Epithelial cell of proximal tubule (primary cell): ENCODE measurements at places on chromosomes 13 and 19.

DNA sequence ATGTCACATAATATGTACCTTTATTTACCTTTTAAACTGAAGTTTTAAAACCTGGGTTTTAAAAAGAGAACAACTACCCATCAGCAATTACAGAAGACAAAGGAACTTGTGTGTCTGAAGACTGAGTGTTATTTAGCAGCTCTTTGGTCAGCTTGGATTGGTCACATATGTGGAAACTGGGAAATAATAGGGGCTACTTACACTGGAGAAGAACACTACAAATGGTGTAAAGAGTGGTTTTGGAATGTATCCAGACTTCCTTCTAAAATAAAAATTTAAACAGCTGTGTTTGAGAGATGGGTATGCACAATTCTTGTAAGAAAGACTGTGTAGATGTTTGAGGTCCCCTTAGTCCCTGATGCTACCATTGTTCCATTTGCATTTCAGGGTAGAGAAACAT lies 13.3 kb downstream of the TNFRSF19 start:
- no peak for DNase-seq

DNA sequence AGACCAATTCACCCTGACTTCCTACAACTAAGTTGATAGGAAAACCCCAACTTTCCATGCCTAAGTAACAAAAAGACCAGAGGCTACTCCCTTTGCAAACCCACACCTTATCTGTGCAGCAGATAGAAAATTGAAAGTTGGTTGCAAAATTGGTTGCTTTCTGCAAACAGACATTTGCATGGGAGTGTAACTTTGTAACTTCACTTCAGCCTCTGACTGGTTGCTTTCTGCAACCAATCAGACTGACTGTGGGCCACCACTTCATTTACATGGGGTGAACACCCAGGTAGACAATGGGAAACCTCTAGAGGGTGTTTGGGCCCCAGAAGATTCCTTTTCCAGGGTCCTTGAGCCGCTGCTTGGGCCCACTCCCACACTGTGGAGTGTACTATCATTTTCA lies 9.8 kb downstream of the TEX30 start:
- DNase-seq, result no peak

DNA sequence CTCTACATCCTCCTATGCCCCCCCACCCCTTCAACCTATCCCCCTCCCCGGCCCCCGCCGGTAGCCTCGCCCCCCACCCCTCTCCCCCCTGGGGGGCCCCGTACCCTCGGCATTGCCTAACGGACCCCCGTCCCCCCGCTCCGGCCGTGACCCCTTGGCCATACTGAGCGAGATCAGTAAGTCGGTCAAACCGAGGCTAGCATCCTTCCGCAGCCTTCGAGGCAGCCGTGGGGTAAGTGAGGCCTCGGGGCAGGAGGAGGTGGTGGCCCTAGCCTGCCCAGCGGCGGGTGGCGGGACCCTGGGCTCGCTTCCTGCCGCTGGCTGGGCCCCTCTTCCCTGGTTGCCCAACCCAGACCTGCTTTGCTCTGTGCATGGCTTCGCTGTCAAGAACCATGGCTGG lies 6.5 kb downstream of the TRIP10 start:
- DNase-seq, result no peak

DNA sequence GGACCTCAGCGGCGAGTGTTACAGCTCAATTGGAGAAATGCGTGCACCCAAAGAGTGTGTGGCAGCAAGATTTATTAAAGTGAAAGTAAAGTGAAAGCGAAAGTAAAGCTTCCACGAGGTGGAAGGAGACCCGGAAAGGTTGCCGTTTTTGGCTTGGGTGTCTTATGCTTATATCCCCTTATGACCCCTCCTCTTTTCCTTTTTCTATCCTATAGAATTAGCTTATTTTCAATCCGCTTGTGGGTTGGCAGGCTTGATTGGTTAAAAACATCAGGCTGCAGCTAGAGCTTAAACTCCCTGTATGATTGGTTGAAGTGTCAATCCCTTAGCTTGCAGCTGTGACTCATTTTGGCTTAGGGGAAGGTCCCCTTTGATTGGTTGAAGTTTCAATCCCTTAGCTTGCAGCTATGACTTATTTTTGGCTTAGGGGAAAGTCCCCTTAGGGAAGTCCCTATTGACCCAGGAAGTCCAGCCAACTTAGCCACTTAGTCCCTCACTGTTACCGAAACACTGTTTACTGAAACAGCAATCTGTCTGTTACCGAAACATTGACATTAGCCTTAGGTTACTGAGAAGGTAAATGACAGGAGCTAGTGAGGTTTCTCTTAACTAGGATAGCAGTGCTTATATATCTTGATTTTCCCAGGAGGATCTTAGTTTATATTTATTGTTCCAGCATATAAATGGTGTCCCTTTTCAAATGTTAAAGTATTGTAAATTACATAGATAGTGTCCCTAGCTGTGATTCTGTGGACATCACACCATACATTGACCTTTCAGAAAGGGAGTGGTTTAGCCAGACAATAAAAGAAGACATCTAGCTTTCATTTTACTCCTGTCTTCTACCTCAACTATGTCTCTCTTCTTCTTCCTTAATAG lies 575.8 kb downstream of the DACH1 start:
- peak; percentile 70 for DNase-seq

GRCh38 chr13:75790198-75790970 lies 154.3 kb downstream of the LMO7 start:
- no peak for DNase-seq

DNA sequence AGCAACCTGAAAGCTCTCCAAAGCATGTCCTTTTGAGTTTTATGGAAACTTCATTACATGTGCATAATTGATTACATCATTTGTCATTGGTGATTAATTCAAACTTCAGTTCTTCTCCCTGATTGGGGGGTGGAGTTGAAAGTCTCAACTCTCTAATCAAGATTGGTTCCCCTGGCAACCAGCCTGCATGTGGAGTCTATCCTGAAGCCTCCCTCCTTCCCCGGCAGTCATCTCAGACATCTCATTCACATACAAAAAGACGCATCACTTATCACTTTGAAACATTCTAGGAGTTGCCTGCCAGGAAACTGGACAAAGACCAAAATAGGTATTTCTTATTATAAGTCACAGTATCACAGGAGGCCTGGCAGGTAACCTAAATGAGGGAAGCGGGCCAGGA lies 50.5 kb downstream of the TEX26 start:
- DNase-seq, result no peak

DNA sequence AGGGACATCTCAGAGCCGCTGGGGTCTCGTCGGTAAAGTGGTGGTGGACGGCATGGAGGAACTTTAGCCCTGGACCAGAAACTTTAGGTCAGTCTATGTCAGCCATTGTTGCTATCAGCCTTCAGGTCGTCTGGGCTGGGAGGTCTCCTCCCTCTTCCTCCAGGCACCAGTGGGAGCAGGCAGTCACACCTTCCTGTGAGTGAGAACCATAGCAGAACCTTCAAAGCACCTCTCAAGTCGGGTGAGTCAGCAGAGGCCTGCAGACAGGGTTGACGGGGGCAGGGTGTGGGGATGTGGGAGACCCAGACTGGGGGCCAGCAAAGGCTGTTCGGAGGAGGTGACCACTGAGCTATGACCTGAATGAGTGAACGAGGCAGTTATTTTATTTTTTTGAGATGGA lies 15.4 kb upstream of the SBNO2 start:
- DNase-seq, result no peak

DNA sequence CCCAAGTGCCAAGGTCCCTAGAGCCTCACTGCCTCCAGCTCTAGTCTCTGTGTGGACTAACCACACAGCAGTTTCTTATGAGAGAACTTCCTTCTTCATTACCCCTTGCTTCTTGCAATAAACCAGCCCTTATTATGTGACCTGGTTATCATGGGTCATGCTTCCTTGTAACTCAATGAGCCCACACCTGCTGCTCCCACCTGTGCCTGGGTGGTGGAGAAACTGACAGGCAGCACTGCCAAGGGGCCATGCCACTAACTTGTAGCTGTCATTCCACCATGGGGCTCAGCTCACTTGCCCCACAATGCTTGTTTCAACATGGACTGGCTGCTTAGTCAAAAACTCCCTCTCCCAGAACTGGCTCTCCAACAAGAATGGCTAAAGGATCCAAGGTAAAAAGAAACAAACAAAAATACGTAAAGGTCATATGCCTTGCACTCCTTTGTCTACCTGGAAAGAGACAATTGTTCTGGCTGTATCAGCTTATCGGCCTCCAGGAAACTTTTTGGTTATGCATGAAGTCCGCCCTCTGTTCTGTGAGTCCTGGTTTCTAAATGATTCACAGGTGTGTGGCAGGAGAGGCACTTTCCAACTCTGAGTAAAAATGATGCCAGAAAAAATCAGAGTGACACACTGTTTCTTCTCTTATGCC lies 446.4 kb downstream of the COG6 start:
- no peak for DNase-seq

DNA sequence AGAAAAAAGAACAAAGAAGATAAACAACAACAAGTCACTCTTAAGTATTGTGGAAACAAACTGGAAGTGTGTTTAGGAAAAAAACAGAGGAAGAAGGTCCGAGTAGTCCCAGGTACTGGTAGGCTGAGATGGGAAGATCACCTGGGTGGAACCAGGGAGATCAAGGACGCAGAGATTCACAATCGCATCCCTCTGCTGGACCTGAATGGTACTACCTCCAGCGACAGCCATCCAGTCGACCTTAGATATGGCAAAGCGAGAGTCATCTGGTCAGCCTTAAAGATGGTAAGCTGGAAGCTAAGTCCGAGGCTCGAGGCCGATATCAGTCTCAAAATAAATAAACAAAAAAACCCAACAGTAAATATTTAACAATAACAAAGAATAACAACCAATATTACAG lies 44.9 kb upstream of the ZNF91 start:
- DNase-seq, result no peak

GRCh38 chr13:102584434-102584833 lies 12.4 kb upstream of the TPP2 start:
- DNase-seq, result no peak

DNA sequence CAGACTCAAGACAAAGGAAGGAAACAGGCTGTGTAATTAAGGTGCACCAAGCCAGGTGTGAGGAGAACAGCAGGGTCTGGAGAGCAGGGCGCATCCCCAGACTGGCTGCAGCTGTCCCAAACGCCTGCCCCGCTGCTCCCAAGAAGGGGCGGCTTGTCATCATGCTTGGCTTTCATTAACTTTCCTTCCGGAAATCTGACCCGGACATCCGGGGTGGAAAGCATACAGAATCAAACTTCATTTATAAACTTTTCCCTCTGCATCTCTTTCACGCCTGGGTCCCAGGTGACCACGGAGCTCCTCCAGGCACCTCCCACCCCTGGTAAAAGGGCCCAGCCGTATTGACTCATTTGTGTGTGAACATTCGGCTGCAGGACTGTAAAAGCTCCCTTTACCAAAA lies 31.7 kb downstream of the TSHZ3 start:
- no peak for DNase-seq

DNA sequence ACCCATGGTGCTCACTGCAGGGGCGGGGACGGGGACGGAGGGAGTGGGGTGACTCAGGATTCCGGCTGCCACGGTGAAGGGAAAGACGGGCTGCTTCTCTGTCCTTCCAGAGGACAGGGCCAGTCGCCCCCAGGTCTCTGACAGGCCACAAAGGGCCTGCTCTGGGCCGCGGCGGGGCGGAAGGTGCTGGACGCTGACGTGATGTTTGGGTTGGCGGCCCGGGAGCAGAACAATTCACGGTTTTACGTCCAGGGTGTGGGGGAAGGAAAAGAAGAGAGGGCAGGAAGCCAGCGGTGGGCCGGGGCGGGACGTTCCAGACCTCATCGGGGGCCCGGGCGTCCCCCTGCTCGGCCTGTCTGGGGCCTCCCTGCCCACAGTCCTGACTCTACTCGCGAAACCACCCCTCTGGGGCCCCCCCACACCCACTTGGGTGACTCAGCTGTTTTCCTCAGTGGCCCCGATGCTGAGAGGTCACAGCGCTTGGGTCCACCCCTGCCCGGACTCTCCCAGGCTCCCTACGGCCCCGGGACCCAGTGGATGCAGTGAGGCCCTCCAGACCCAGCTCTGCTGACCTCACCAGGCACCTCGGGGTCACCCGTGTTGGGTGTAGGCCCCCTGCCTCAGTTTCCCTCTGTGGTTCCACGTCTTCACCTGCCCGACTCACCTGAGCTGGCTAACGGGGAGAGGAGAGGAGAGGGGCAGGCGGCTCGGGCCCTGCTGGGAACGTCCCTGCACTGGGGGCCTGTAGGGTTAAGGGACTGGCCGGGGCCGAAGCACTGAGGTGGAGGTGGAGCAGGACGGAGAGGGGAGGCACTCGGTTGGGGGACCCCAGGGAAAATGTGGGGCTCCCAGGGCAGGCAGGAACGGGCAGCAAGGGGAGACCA lies 29.2 kb downstream of the PIP5K1C start:
- DNase-seq, result no peak

DNA sequence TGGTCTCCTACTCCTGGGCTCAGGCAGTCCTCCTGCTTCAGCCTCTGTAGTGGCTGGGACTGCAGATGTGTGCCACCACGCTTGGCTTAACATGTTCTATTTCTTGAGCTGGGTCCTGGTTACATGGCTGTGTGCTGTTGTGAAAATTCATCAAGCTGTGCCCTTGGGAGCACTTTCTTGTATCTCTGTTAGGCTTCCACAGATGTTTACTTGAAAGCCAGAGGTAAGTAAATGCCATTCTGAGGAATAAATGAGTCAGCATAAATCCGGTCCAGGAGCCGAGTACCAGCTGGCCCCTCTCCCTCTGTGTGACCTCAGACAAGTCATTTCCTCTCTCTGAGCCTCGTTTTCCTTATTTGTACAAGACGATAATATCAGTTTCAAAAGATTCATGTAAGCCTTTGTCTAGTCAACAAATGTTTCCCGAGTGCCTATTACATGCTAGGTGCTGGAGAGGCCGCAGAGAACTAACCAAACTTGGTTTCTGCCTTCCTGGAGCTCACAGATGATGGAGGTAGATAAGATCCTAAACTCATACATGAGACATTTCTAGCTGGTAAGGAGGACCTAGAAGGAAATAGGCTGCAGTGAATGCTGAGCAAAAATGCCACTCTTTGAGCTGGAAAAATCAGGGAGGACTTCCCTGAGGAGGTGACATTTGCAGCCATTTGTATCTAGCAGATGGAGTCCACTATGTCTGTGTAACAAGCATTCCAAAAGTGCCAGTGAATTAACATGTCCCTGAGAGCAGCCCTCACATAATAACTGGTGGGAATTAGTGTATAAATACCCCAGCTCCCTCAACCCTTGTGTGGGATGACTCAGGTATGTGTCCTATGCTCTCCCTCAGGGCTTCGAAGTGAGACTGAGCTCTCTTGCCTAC lies 2.7 kb upstream of the RASAL3 start:
- no peak for DNase-seq

DNA sequence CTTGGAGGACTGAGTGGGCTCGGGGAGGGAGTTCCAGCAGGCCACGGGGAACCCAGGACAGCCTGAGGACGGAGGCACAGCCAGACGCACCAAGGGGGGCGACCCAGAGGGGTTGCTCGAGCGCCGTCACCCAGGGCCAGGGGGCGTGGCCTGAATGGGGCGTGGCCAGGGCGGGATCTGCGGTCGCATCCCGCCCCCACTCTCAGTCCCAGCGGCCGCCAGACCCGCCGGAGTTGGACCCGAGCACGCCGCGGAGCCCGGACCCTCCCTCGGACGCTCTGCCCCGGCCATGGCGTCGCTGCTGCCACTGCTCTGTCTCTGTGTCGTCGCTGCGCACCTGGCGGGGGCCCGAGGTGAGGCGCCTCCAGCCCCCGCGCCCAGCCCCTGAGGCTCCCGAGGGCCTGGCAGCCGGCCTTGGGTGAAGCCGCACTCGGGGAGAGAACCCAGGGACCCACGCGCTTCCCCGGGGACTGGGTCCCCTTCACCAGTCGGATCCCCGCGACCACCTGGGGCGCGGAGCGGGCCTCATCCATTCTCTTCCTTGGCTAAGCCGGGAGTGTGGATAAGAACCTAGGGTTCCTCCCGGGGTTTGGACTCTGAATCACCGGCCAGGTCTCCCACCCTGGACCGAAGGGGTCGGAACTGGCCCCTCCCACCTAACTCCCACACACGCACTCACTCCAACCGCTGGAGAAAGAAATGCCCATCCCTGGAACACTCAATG lies at the start of gene CILP2:
TSS of gene CILP2 (plus strand) at position 205 of the 724 bp plus-strand sequence. CDS start at position 290, 85 bp downstream.
- no peak for DNase-seq

GRCh38 chr13:110387451-110388107 lies 80.5 kb downstream of the COL4A2 start:
- no peak for DNase-seq
